AG20443 (cell line): ENCODE measurements at places on chromosomes 12 and 14.
A peak's percentile ranks its signal among the peaks of the same experiment; 100 is the strongest.

- no peak for DNase-seq
Measured at GRCh38 chr12:46186088-46186487, 82.8 kb downstream of the SLC38A1 start.

GRCh38 chr12:88893801-88894200, 313.5 kb upstream of the KITLG start:
- DNase-seq = no peak

DNA sequence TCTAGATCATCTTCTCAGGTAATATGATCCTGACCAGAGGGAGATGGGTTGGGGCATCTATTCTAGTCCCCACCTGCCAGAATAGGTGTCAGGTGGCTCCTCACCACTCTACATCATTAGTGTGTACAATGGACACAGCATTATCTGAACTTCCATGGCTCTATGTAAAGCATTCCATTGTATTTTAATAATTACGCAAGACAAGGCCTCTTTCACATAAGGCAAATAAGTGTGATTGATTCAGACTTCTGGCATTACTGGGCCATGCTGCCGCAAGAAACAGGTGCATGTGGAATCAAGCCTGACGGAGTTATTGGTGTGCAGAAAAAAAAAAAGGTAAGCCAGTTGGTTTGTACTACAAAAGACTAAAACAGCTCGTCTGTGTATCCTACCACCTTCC, 3.1 kb upstream of the DDHD1 start:
- DNase-seq = no peak

- DNase-seq = no peak
Measured at GRCh38 chr12:49483619-49484018, 55.2 kb upstream of the KCNH3 start.

DNA sequence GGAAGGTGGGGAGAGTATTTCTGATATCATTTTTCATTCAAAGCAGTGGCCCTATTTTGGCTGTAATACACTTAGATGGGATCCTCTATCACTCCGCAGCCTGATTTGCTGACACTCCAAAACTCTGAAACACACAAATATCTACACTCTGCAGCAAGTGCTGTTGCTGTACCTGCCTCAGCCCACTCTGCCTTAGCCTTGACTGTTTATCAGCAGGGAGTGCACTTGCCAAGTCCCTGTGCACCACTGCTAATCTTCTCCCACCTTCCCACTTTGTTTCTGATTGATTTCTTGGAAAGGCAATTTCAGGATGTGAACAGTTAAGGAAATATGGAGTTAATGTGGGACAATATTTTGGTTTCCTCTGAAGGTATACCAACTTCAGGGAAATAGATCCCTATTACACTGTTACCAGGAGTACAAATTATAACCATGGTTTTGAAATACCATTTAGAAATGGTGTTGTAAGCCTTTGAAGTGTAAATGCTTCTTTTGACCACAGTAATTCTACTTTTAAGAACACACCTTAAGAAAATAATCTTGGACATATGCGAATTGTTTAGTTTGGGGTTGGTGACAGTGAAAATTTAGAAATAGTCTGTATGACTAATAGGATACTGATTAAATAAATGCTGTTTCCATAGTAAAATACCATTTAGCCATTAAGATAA, 59.3 kb downstream of the MBIP start:
- no peak for DNase-seq

GRCh38 chr14:23113431-23114119, 5.5 kb downstream of the CEBPE start:
- DNase-seq = peak; percentile 39

- DNase-seq = no peak
Measured at GRCh38 chr14:73771848-73772638, 57.9 kb upstream of the PNMA1 start.

DNA sequence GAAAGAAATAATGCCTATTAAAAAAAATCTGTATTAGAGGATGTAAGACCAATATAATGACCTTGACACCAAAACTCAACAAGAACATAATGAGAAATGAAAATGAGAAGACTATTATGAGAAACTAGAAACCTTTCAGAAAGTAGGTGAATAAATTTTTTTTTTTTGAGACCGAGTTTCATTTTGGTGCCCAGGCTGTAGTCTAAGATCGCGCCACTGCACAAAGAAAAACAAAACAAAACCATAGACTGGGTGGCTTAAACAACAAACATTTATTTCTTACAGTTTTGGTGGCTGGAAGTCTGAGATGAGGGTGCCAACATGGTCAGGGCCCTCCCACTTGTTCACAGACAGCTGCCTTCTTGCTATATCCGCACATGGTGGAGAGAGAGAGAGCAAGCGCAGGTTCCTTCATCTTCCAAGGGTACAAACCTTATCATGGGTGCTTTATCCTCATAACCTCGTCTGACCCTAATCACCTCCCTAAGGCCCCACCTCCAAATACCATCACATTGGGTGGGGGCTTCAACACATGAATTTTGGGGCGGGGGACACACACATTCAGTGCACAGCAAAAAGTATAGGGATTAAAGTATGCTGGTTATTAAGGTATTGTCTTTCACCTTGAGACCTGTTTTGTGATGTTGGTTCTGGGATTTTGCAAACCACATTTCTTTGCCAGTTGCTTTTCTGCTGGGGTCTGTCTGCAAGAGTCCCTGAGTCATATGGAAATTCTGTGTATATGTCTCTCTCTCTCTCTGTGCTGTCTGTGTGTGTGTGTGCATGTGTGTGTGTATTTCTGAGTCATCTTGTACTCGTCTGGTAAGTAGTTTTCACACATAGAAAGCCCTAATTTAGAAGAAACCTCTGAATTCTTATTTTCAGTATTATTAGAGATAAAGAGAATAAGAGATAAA, 26.2 kb downstream of the ZCRB1 start:
- no peak for DNase-seq
